ENCODE measurements at places on chromosomes 11 and 22.
A peak's percentile ranks its signal among the peaks of the same experiment; 100 is the strongest.

DNA sequence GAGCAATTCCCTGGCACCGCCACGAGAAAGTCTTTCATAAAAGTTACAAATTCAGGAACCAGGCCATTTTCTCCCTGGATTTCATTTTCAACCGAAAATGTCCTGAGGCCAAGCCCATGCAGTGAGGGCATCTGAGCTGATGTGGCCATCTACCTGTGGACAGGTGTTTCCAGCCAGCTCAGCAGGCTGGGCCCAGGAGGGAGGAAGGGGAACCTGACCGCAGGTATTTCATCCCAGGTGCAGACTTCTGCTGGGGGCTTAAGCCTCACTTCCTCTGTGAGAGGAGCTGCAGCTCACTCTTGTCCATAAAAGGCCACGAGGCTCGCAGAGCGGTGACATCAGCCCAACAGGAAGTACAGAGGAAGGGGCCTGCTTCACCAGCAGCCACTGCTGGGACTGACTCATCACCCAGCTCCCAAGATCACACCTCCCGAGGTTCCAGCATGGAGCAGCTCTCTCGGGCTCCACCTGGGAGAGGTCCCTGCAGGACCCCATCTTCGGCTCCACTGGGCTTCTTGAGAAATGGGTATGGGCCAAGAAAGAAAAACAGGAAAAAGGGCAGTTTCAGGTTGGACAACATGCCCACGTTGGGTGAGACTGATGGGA lies 56.4 kb downstream of the MYH9 start:
- peak; percentile 68 for DNase-seq

DNA sequence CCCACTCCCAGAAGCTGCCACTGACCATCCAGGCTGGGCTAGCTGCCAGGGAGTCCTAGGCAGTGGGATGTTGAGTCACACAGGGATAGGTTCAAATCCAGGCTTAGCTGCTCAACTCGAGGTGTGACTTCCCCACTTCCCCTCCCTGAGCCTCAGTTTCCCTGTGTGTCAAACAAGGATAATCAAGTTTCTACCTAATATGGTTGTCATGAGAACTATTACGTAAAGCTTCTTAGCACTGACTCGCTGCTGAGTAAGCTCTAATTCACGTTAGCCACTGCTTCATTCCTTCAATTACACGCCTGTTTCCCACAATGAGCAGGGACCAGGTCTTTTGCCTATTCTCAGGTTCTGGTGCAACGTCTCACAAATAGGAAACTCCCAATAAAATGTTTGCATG lies 67.7 kb downstream of the SEZ6L start:
- no peak for DNase-seq

DNA sequence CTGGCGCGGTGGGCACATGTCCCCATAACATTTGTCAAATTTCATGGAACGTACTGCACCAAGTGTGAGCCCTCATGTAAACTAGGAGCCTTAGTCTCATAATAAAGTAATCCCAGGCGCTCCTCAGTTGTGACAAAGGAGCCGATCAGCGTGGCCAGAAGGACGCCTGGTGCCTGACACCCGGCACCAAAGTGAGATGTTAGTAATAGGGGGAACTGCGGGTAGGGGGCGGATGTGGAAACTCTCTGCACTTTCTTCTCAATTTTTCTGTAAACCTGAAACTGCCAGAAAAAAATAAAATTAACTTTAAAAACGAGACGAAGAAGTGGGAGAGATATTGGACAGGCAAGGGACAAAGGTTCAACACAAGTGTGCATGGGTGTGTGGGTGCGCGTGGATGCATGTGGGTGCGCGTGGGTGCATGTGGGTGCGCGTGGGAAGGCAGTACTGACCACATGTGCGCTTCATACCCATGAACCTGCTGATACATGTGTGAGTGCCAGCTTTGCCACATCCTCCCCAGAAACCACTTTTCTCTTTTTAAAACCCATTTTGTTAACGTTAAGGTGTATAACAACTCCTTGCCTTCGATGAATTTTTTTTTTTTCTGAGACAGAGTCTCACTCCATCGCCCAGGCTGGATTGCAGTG lies 55.4 kb upstream of the LINC01488 start:
- DNase-seq, result no peak

DNA sequence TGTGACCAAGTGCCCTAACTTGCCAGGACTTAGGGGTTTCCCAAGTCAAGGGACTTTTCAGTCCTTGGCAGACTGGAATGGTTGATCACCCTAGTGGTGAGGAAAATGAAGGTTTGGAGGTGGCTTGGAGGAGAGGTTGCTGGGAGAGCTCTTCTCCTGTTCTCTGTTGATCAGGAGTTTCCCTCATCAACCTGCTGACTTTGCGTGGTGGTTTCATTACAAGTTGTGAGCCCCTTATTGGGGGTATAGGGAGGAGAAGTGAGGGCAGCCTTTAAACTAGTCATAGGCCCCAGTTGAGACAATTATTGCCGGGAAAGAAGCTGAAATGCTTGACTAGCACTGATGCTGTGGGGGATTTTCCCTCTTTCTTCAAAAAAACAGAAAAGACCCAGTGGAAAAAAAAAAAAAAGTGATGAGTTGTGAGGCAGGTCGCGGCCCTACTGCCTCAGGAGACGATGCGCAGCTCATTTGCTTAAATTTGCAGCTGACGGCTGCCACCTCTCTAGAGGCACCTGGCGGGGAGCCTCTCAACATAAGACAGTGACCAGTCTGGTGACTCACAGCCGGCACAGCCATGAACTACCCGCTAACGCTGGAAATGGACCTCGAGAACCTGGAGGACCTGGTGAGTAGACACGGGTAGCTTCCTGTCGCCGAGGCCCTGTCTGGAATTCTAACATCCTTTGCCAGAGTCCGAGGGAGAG lies at the start of gene CXCR5:
Gene CXCR5, plus strand, starts transcription at position 525 of the 704 bp plus-strand sequence. Its CDS starts 50 bp downstream, at position 575.
- DNase-seq, result no peak

DNA sequence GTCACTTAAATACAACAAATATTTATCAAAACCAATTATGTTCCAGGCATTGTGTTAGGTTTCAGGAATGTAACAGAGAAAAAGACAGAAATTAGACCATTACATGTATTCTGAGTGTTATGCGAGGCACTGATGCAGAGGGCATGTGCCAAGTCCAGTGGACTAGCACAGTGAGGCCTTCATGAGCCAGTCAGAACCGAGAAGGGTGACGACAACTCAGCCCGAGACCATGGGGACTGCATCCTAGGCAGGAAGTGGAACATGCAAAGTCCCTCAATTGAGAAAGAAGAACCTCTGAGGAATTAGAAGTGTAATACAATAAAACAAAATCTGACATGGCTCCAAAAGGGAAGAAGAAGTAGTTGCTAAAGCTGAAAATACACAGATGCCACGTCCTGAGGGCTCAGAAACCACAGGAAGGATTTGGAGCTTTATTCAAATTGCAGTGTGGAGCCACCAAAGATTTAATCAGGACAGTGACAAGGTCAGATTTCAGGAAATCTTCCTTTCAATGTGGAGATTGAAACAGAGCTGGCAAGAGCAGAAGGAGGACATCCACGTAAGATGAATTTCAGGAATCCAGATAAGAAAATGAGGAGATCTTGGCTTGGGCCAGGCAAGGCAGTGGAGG lies 529.6 kb downstream of the NTM start:
- no peak for DNase-seq

- no peak for DNase-seq
Observed at GRCh38 chr11:98296091-98296880, 724.5 kb upstream of the CNTN5 start.

- no peak for DNase-seq
Observed at GRCh38 chr11:20037396-20038153, 122.7 kb downstream of the DBX1 start.

GRCh38 chr11:126739499-126740145 lies 260.9 kb downstream of the KIRREL3 start:
- no peak for DNase-seq

GRCh38 chr11:133058501-133058900 lies 473.8 kb downstream of the OPCML start:
- no peak for DNase-seq

DNA sequence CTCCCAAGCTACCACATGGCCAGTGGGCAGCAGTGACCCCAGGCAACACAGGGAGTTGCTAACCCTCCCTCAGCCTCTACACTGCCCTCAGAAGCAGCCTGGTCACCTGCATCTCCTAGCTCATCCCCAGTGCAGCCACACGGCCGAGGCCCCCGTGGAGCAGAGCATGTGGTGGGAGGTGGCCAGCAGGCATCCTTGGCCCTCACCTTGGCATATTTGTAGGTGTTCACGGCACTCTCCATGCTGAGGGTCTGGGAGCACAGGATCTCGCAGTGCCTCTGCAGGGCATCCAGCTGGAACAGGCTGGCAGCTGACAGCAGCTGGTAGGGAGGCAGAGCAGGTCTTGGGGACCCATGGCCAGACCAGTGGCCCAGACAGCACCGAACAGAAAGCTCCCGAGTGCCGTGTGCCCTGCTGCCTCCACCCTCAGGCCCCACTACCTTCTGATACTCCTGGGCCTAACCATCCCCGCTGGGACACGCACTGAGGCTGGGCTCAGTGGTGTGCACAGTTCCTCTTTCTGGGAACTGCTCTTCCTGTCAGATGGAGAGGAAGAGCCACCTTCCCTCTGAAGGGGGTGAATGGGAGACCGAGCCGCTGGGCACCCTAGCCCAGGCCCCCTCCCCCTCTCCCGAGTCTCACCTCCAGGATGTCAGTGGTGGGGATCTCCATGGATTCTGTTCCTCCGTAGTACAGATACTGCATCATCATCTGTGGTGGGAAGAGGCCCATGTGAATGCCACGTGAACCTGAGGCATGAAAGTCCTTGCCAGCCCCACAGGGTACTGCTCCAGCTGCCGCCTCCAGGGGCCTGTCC lies 48.8 kb downstream of the NAT10 start:
- no peak for DNase-seq

Data from stimulated activated CD8-positive, alpha-beta memory T cell treated with anti-CD3 and anti-CD28 coated beads, Interleukin-2, amount 100 ng/mL, for 1 hour (primary cell).